Glomerular endothelial cell (primary cell): ENCODE measurements at places on chromosomes 6 and 20. TPM values are rescaled to one million over a fixed set of nuclear protein-coding genes. Genes with fewer than 3 reads are reported as not detected.

GRCh38 chr6:110681543-110682459 lies 133.5 kb downstream of the CDK19 start:
- no peak for DNase-seq

GRCh38 chr20:20317195-20317594 lies 50.7 kb upstream of the INSM1 start:
- DNase-seq, result no peak

GRCh38 chr20:43702502-43702901 lies 24.3 kb downstream of the GTSF1L start:
- DNase-seq, result no peak

DNA sequence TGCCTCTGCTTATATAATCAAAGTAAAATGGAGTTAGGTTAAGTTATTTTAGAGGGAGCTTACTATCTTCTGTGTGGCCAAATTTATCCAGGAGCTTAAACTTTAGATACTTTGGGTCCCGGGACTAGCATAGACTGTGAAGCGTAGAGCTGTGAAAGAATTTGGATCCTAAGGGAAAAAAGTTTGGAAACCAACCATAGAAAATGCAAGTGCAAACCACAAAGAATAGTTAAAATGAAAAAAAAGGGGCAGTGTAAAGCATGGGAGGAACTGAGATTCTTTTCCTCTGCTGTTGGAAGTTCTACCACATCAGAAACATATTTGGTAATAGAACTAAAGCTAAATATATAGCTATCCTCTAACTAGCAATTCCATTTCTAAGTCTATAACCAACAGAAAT lies 232.2 kb upstream of the FLRT3 start:
- DNase-seq, result no peak

DNA sequence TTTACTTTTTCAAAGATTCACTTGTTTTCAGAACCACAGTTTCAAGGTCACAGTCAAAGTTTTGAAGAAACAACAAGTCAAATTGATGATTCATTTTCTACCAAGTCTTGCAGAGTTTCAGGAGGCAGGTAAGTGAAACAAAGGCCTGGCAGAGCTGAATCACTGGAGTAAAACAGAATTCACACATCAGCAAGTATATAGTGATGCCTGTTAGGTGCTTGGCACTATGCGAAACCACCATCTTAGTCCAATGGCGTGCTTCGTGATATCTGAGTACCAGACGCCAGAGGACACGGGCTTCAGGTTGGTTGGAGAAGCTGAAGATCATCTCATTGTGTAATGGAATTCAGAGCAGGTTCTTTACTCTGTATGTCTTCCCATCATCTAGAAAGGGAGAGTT lies 75.9 kb downstream of the RTN4IP1 start:
- DNase-seq, result no peak

GRCh38 chr6:107185391-107185970 lies 70.2 kb upstream of the BEND3 start:
- DNase-seq, result no peak

- DNase-seq, result no peak
Observed at GRCh38 chr6:121142093-121142492, 192.2 kb downstream of the TBC1D32 start.

DNA sequence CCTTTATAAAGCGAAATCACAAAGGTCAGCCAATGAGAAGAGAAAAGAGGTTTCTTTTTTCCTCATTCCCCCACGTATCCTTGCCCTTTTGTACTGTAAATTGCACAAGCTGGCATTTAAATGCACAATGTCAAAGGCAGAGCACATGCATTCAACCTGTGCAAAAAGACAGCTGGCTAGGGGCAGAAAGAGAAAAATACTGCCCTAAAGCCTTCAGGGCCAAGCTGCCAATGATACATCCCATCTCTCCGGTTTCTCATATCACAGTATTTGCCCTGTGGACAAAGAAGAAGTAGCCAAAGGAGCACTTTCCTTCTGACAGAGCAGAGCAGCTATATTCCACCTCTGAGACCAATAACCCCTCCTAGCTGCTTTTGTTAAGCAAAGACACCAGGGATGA lies 219.2 kb downstream of the TRDN start:
- DNase-seq, result no peak

CCDC170 gene
- under 0.01 and 0.10 TPM in 2 replicates for total RNA-seq

ASIP gene
- not detected in 2 replicates for total RNA-seq

FAM184A gene
- 0.34 and 0.76 TPM in 2 replicates for total RNA-seq

TMEM151B gene
- total RNA-seq, result not detected in 2 replicates

ABRACL gene
- total RNA-seq, result 82.8 and 132 TPM in 2 replicates

IPCEF1 gene
- 0.05 and 1.9 TPM in 2 replicates for total RNA-seq
